Hematopoietic multipotent progenitor cell treated with erythropoietin and hydrocortisone succinate and interleukin-3 and kit ligand, for 8 days (in vitro differentiated cells): ENCODE measurements at places on chromosomes 4 and X.

- no peak for DNase-seq
These were observed 312.5 kb downstream of the ZIC3 start for GRCh38 chrX:137878401-137878800.

GRCh38 chrX:106649523-106650428, 38.0 kb downstream of the RADX start:
- DNase-seq = no peak

GRCh38 chr4:78325271-78326157, 226.1 kb upstream of the ANXA3 start:
- no peak for DNase-seq

GRCh38 chr4:117293784-117294183, 208.4 kb upstream of the TRAM1L1 start:
- DNase-seq = no peak

DNA sequence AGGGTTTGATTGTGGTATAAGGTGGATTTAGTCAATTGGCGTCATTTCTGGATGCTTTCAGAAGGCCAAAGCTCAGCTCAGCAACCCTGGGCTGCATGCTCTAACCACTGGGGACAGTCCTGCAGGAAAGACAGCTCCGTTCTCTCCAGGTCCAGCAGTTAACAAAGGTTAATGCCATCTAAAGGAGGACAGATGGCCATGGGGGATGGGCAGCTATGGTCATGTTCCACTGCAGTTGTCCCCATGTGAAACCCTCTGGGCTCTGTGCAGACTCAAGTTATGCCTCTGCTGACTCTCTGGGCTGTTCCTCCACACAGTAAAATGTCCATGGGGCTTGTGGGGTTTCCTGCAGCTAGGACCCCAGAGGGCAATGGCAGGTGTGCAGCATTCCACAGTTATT, 562.1 kb upstream of the ADGRL3 start:
- no peak for DNase-seq

- no peak for DNase-seq
These were observed 37.6 kb downstream of the KIT start for GRCh38 chr4:54695337-54695736.

- DNase-seq = no peak
These were observed 38.0 kb upstream of the ADGRL3 start for GRCh38 chr4:61162116-61162515.

- DNase-seq = no peak
These were observed 602.1 kb downstream of the RAB28 start for GRCh38 chr4:12881945-12882584.

DNA sequence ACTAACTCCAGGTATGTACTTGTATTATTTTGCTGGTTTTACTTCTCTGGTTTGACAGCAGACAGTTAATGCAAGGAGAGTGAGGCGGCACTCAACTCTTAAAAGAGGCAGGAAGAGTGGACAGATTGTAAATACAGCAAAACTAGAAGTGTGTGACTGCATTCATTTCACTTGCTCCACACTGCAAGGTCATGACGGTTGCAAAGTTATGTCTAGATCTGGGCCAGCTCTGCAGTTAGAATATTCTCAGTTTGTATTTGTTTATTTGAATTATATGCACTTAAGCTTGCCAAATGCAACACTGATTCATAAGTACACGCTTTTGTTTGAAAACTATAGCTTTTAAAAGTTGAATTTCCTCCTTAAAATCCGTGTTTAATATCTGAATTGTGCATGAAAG, 148.9 kb downstream of the STIM2 start:
- DNase-seq = no peak

GRCh38 chr4:170853422-170854021, 763.8 kb upstream of the AADAT start:
- DNase-seq = peak; percentile 57

- no peak for DNase-seq
These were observed 192.2 kb downstream of the APBB2 start for GRCh38 chr4:41022116-41022515.

DNA sequence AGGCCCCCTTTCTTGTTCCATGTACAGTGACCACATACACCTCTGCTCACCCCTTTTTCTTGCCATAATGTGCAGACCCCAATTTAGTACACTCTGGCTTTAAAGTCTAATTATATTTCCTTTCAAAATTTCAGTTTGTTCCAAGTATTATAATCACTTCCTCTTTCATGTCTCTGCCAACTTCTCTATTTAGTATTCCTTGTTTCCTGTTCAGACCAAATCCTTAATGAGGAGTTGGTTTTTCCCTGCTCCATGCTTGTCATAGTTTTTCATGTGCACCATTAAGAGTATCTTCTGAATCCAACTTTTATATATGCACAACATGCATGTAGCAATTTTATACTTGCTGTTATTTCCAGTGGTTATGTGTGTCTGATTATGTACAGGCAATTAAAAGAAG, 32.3 kb downstream of the USP53 start:
- DNase-seq = no peak

DNA sequence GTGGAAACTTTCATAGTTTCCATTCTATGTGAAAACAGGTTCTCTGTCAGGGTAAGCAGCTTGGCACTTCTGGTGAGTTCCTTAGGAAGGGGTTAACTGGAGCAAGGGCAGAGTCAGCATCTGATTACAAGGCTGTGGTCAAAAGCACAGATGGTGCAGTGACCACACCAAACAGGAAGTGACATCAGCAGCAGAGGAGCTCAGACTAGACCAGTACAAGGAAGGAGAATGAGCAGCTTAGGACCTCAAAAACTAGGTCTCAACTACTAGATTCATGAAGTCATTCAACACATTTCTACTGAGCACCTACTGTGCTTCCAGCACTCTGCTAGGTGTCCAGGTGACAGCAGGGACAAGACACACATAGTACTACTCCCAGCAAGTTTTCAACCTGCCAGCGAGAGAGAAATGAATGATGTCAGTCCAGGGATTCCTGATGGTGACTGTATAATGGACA, 130.2 kb downstream of the AMELX start:
- DNase-seq = peak; percentile 76

GRCh38 chr4:71020611-71021010, 27.2 kb downstream of the DCK start:
- no peak for DNase-seq

GRCh38 chr4:95231681-95232080, 317.1 kb downstream of the UNC5C start:
- peak; percentile 13 for DNase-seq

DNA sequence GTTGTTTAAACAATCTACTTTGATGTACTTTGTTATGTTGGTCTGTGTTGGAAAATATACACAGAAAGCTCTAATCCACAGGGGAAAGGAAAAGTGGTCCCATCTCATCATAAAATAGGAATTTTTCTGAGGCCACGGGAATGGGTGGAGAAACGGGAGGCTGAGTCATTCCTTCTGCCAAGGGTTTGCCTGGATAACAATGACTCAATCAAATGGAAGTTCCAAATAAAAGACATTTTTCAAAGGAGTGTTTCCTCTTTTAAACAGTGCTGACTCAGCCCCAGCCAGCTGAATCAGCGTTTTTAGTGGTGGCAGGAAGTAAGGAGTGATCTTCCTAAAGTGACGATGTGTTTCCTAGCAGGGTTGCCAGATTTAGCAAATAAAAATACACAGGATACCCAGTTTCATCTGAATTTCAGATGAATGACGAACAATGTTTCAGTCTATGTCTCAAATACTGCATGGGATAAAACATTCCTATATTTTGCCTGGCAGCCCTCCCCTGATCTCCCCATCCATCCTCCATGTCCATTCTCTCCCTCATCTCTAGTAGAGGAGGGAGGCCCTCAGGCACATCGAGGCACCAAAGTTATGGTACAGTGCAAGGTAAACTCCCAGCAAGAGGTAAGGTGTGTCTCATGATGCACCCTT, 345.4 kb upstream of the GATB start:
- DNase-seq = no peak

GRCh38 chr4:112933790-112934189, 115.7 kb upstream of the ANK2 start:
- no peak for DNase-seq

GRCh38 chr4:46839128-46839527, 69.9 kb downstream of the COX7B2 start:
- DNase-seq = no peak

DNA sequence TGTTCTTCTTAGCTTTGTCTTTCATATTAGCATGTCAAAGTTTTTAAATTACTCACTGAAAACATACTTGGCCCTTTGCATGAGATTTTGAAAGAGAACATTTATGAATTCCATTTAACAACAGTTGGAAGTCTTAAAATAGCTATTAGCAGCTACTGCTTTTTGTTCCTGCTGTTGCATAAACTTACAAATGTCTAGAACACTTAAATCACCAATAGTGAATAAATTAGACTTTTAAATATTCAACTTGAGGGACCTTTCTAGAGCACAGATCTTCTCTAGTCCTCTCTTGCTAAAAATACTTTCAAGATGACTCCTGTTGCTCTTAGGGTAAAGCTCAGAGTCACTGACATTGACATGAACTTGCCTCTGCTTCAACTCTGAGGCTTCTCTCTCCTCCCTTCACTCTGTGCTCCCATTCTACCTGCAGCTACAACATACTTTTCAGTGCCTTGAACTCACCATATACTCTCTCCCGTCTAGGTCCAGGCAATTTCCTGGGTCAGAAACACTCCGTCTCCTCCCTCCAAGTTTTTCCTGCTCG, 15.8 kb upstream of the TXK start:
- DNase-seq = no peak

DNA sequence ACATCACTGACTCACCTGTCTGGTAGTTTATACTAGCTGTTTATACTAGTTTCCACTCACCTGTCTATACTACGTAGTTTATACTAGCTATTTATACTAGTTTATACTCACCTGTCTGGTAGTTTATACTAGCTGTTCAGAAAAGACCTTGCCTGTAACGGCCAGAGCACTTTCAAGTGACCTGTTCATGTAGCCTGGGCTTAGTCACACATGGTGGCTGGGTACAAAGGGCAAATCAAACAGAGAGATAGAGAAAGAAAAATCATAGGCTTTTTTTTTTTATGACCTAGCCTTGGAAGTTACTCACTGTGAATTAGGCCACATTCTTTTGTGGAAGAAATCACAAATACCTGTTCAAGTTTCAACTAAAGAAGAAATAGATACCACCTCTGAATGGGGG, 30.7 kb upstream of the SPANXN4 start:
- DNase-seq = no peak

DNA sequence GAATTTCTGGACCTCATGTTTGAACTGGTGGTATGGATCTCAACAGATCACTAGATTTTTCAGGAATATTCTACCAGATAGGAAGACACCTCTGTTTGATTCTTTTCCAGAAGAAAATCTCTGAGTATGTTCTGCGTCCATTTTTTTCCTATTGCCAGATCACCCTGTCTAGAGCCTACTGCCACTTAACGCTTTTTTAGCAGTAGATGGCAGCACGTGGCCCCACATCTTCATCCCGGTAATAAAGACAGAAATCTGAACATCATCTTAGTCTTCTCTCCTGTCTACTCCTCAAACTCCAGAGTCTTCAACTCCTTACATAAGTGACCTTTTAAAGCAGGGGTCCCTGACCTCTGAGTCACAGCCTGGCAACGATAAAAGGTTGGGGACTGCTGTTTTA, 184.7 kb downstream of the TMA16 start:
- DNase-seq = no peak

DNA sequence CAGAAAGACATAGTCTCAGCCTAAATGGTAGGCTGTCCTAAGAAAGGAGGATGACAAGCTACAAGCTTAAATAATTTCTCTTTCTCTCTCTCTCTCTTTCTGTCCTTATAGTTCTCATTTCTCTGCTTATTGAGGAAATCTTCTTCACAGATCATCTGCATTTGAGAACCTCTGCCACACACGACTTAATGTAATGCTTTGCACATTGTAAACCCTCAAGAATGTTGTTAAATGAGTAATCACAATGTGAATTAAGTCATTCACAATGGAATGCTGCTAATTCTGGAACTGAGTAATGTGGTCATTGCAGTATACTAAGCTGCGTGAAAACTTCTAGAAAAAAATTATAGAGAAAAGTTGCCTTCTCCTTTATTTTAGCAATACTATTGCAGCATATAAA, 508.9 kb upstream of the FTHL17 start:
- no peak for DNase-seq

- DNase-seq = no peak
These were observed 129.8 kb downstream of the PPP3CA start for GRCh38 chr4:101217353-101218031.

- DNase-seq = no peak
These were observed 54.9 kb upstream of the FRAS1 start for GRCh38 chr4:78002260-78002659.

DNA sequence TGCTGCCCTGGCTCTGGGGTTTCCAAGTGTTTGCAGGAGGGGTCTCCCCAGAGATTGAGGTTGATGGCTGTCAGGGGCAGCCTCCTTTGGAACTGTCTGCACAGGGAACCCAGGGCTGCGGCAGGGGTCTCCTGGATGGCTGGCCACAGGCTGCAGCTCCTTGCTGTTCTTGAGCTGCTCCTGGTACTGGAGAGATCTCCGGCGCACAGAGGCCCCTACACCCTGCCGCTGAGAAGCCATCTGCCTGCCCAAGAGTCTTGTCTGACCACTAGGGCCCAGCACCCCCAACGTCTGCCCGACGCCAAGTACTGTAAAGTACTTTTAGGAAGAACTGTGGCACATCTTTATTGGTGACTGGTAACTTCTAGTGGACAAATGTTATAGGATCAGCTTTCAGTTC, 13.5 kb downstream of the STIM2 start:
- DNase-seq = no peak

GRCh38 chr4:21749412-21749811, 199.2 kb downstream of the KCNIP4 start:
- DNase-seq = no peak
